GM23248 (cell line): ENCODE measurements at places on chromosomes 11 and 22. TPM values are rescaled to one million over a fixed set of nuclear protein-coding genes. Genes with fewer than 3 reads are reported as not detected.

OR4C45 gene
- not detected in 2 replicates for total RNA-seq

GRCh38 chr11:18936002-18936673 lies 3.1 kb downstream of the MRGPRX1 start:
- DNase-seq = no peak

DNA sequence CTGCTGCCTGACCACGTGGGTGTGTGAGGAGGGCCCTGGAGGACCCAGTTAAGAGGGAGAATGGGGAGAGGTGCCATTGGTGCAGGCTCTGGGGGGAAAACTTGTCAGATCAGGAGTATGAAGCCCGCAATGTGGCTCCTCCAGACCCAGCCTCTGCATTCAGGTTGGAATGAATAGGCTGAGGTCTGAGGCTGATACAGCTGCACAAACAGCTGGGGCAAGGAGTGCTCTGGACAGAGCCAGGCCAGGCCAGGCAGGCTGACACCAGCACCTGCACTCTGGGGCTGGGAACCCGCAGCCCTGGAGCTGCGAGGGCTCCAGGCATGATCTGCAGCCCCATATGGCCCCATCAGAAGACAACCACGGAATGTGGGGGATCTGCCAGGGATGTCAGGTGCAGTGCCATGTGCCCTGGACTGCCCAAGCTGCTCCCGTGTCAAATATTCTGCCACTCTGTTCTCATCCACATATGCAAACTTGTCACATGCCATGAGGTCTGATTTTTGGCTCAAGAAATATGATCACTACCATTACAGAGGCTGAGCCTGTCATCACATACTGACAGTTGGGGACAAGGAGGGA lies 27.2 kb upstream of the KCNJ11 start:
- no peak for DNase-seq

- no peak for DNase-seq
These were observed 234.7 kb downstream of the FAM76B start for GRCh38 chr11:95554911-95555310.

DNA sequence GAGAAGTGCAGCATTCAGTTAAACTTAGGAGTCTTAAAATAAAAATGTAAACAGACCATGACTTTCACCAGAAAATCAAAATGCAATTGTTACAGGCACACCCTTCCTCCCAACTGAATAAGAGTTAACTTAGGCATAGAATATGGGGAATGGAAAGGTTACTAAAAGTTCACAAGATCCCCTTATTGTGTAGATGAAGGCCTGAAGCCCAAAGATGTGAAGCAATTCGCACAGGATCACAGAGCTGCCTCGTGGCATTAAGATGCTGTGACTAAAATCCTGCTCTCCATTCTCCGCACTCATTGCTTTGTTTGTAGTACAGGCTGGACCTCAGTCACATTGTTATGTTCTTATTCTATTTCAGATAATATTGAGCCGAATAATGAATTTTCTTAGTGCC lies 4.0 kb downstream of the MS4A5 start:
- DNase-seq = no peak

HEPHL1 gene
- total RNA-seq = not detected in 2 replicates

GRCh38 chr11:77530879-77531278 lies 57.0 kb upstream of the PAK1 start:
- DNase-seq = no peak

KDM4D gene
- 0.43 and 1.4 TPM in 2 replicates for total RNA-seq

GRCh38 chr11:61587951-61588727 lies 7.3 kb upstream of the SYT7 start:
- peak; percentile 63 for DNase-seq

DNA sequence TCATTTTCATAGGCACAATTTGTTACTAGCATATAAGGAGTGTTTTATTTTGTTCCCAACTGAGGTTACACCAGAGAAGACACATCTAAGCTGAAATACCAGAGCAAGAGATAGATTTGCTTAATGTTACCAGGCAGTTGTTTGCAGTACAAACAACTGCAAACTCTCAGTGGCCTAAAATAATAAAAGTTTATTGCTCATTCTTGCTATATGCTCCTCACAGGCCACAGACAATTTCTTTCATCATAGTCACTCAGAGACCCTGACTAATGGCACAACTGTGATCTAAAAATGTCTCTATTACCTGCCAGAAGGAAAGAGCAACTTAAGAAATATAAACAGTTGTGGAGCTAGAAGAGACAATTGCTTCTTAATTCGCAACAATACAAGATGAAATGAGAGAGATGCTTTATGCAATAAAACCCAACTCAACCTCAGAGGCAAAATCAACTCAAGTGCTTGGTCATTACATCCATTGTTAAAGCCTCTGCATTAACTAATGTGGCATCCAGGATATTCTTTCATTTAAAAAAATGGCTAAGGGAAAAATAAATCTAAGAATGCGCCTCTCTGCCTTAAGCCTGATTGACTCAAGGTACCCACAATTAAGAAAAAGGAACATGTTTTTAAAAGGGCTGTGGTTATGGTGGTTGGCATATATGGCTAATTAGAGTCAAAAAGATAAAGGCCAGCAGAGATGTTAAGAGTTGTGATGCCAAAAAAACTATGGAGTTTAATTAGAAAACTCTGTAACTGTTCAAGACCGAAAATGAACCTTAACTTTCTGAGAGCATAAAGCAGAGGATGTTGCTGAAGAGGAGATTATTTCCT lies 103.7 kb downstream of the CD44 start:
- peak; percentile 58 for DNase-seq
